ENCODE measurements at places on chromosomes 11 and 22.

DNA sequence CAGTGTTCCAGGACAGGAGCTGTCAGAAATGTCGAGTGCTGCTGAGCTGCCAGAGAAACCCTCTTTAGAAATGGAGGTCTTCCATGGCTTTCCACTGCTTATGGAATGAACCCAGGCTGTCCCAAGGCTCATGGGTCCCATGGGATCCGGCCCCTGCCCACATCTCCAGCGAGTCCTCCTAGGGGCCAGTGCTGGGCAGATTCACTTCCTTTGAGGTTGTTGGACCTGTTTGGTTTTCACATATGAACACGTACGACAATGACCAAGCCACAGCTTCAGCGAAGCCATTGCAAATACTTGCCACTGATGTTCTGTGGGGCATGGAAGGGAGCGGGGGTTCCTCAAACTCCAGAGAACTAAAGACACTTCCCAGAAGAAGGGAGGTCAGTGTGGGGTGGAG is 483.3 kb downstream of the TBC1D22A start:
- no peak for DNase-seq

- no peak for DNase-seq
Measured at GRCh38 chr11:90704510-90704909, 481.7 kb upstream of the CHORDC1 start.

DNA sequence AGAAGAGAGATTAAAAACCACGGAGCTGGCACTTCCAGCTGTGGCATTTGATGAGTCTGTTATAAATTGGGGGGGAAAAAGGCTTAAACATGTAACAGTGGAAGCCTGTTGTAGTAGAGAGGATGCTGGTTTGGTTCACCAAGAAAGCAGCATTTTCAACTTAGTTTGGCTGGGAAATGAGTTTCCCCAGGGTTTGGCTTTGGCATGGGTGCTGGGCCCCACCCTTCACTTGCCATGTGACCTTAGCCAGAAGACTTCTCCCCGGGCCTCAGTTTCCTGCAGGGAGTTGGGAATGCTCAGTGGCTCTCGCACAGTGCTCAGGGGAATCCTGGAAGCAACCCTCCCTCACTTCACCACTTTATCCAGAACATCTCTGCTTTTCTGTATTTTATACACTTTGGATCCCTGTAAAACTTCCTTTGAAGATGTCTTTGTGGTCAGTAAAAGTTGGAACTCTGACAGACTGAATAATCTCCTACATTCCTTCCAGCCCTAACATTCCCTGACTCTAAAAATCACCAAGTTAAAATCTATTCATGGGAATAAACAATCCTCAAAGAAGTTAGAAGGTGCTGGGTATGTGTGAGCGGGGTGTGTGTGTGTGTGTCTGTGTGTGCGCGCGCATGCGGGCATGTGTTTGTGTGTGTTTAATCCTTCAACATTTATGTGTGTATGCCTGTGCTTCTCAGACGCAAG is 166.0 kb downstream of the TENM4 start:
- DNase-seq: no peak

GRCh38 chr22:48822278-48823233 is 1005.1 kb downstream of the BRD1 start:
- DNase-seq: no peak

DNA sequence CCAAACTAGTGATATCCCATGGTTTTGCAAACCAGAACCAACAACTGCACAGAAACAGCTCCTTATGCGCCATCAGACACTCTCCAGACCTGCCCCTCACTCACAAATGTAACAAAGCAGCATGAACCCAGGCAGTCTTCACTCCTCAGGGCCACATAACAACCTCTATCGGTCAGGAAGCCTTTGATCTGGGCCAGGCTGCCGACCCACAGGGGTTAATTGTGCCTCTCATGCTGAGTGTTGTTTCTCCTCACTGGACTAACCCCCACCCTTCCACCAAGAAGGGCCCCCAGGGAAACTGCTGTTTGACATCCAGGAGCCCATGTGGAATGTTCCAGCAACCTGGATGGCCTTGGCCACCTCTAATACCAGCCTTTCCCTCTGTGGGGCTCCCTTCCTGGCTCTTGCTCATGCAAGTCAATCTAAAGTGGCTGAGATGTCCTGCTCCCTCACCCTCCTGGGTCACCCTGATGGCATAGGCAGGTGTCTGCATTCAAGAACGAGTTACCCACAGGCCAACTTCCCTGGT is 7.9 kb upstream of the RGL4 start:
- no peak for DNase-seq

DNA sequence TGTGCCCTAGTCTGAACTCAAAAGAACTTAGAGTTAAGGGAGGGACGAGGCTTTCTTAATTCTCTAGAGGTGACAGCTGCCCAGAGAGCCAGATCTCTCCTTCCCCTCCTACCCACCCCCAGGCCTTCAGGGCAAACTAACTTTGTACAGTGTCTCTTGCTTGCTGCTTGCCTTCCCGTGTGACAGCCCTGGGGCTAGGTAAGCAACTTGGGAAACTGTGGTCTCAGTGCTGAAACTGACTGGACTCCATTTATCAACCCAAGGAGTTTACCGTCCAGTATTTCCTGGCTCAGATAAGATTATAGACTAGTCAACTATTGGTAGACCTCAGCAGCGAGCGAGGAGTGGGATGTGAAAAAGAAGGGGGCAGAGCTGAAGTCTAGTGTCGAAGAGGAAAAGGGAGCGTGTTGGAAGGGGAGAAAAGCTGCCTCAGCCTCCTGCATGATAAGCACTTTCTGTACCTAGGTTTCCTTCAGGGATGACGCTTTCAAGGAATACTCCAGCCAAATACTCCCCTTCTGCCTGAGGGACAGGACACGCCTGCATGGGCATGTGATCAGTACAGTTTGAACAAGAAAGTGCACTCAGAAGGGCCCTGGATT is 43.3 kb upstream of the WEE1 start:
- DNase-seq: no peak

- no peak for DNase-seq
Measured at GRCh38 chr11:107733518-107733917, 21.7 kb upstream of the SLN start.

Measured in D721Med (cell line).